ENCODE measurements at places on chromosomes 7 and 10.

GRCh38 chr10:86091216-86091615 is 275.4 kb downstream of the GRID1 start:
- no peaks in the 10 kb centered on the region for H3K36me3 ChIP-seq
- no peak for DNase-seq
- H3K4me3 ChIP-seq, result no peak overlapping the region
- H3K27ac ChIP-seq, result no peak overlapping the region
- no peaks in the 10 kb centered on the region for H3K27me3 ChIP-seq

GRCh38 chr7:94301024-94301586 is 93.6 kb upstream of the COL1A2 start:
- H3K36me3 ChIP-seq, result no peaks in the 10 kb centered on the region
- DNase-seq, result no peak
- H3K27ac ChIP-seq, result no peak overlapping the region
- no peaks in the 10 kb centered on the region for H3K4me1 ChIP-seq
- H3K4me3 ChIP-seq, result no peak overlapping the region

GRCh38 chr10:44366941-44367630 is 17.8 kb downstream of the CXCL12 start:
- H3K27ac ChIP-seq, result no peak overlapping the region
- no peaks in the 10 kb centered on the region for H3K36me3 ChIP-seq
- no peak overlapping the region for H3K4me3 ChIP-seq
- no peaks in the 10 kb centered on the region for H3K4me1 ChIP-seq

DNA sequence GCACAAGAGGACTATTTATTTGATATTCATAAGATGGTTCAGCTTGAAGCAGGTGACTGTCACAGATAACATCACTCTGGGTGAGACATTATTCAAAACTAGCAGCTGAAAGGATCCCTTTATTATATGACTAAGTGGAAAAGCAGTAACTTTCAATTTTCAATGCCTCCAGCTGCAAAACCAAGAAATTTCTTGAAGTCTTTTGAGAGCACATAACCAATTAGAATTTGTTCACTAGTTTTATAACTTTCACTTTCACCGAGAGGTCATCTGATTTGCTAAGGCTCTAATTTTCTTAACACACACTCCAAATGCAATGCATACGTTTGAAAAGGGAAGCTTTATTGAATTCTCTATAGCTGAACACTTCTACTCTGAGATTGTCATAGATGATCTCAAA is 88.6 kb upstream of the KLF14 start:
- no peaks in the 10 kb centered on the region for H3K27me3 ChIP-seq
- no peak overlapping the region for H3K4me3 ChIP-seq
- DNase-seq, result no peak
- no peaks in the 10 kb centered on the region for H3K4me1 ChIP-seq
- H3K36me3 ChIP-seq, result no peaks in the 10 kb centered on the region

DNA sequence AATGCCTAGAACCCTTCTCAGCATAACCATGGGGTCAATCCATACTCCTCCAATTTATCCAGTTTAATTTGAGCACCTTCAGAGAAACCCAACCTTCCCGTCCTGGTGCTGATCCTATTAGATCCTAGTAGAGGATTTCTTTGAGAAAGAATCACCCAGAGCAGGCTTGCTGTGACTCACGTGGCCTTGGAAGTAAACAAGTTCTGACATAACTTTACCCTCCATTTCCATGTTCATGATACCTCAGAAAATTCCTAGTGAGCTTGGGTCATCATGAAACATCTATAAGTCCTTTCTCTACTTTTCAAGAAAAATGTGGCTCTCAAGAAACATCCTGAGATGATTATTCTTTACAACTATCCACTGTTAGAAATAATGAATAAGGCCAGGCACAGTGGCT is 71.7 kb downstream of the PRLHR start:
- no peaks in the 10 kb centered on the region for H3K4me1 ChIP-seq
- H3K4me3 ChIP-seq, result no peak overlapping the region
- DNase-seq, result no peak
- no peaks in the 10 kb centered on the region for H3K27me3 ChIP-seq
- H3K36me3 ChIP-seq, result no peaks in the 10 kb centered on the region
- H3K27ac ChIP-seq, result no peak overlapping the region

- no peak overlapping the region for H3K4me3 ChIP-seq
- peaks cover 5% of the 10 kb centered on the region for H3K27me3 ChIP-seq
- no peaks in the 10 kb centered on the region for H3K4me1 ChIP-seq
- DNase-seq, result peak; percentile 76
- H3K27ac ChIP-seq, result no peak overlapping the region
- no peaks in the 10 kb centered on the region for H3K36me3 ChIP-seq
These were observed 56.0 kb upstream of the BTRC start for GRCh38 chr10:101297901-101298486.

GRCh38 chr7:128869138-128869943 is 6.7 kb downstream of the ATP6V1F start:
- peak; percentile 29 for DNase-seq
- H3K4me1 ChIP-seq, result peaks cover 5% of the 10 kb centered on the region
- H3K27me3 ChIP-seq, result no peaks in the 10 kb centered on the region

DNA sequence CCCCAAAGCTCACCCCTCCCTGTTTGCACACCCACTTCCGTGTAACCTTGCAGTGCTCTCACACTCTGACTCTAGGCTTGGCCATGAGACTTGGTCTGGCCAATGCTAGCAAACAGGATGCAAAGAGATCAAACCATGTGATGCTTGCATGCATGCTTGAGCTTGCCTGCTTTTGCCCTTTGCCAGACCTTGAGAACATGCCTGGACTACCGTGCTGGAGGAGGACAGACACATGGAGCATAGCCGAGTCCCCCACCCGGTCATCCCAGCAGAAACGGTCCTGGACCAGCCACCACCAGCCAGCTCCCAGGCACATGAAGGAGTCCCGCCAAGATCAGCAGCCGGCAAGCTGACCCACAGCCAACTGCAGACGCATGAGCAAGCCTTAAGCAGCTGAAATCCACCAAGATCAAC is 23.4 kb downstream of the PYROXD2 start:
- no peaks in the 10 kb centered on the region for H3K36me3 ChIP-seq
- no peak overlapping the region for H3K4me3 ChIP-seq
- no peaks in the 10 kb centered on the region for H3K27me3 ChIP-seq

GRCh38 chr7:99137411-99138180 is 6.3 kb downstream of the SMURF1 start:
- no peaks in the 10 kb centered on the region for H3K27me3 ChIP-seq
- H3K27ac ChIP-seq, result no peak overlapping the region

DNA sequence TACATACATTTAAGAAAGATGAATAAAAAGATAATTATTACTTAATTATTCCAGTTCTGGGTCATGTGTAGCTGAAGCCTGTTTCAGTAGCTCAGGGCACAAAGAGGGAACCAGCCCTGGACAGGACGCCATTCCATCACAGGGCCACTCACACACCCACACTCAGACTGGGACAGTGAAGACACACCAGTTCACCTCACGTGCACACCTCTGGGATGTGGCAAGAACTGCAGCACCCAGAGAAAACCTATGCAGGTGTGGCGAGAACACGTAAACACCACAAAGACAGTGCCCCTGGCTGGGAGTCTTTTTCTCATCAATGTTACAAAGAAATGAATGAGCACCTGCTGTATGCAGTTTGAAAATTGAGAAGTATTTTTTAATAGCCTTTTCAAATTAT is 1.6 kb upstream of the IDI1 start:
- peaks cover 61% of the 10 kb centered on the region for H3K4me1 ChIP-seq
- no peak overlapping the region for H3K27ac ChIP-seq
- no peaks in the 10 kb centered on the region for H3K27me3 ChIP-seq
- peaks cover 5% of the 10 kb centered on the region for H3K36me3 ChIP-seq
- H3K4me3 ChIP-seq, result no peak overlapping the region

DNA sequence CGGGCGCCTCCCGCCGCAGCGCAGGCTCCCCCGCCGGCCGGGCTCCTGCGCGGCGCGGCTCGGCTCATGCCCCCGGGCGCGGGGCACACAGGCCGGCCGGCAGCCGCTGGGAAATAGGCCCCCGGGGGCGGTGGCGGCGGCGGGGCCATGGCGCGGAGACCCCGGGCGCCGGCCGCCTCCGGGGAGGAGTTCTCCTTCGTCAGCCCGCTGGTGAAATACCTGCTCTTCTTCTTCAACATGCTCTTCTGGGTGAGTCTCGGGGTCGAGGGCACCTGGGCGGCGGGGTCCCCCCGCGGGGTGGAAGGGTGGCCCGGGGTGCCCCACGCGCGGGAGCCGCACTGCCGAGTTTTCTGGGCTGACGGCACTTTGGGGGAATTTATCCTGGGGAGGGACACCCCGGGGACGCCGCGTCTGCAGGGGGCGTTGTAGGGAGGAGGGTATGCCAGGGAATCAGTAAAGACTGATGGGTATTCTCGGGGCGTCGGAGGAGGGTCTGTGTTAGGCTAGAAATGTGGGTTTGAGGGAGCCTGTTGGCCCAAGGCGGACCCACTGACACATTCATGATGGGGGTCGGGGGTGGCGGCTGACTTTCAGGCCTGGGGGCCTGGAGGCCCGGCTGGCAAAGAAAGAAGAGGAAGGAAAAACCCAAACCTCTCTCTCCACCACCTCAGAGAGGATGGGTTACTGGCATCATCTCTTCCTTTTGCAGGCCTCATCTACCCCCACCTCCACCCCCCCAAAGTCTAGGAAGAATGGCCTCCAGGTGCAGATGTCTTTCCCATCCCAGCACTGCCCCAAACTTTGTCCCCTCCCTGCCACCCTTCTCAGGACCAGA is 544 bp downstream of the TSPAN33 start:
- peak overlapping the region; percentile 53 for H3K4me3 ChIP-seq
- H3K27ac ChIP-seq, result no peak overlapping the region
- DNase-seq, result peak; percentile 17
- H3K4me1 ChIP-seq, result no peaks in the 10 kb centered on the region
- H3K36me3 ChIP-seq, result no peaks in the 10 kb centered on the region

GRCh38 chr10:11045995-11046775 is 28.5 kb downstream of the CELF2 start:
- H3K4me3 ChIP-seq, result no peak overlapping the region
- H3K27me3 ChIP-seq, result no peaks in the 10 kb centered on the region
- no peak overlapping the region for H3K27ac ChIP-seq
- no peaks in the 10 kb centered on the region for H3K36me3 ChIP-seq
- no peak for DNase-seq

DNA sequence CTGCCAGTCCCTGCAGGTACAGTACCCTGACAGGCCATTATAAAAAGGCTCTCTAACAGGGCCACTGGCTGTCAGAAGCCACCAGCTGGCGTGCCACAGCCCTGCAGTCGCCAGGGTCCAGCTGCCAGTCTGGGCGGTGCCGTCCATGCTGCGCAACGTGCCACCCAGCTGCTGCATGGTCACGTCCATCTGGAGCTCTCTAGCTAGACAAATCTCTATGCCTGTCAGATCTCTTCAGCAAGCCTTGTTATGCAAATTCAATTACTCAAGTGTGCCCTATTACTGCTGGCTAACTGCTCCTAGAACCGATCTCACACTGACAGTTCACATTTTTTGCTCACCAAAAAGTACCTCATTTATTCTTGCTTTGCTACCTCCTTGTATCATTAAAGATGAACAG is 75.9 kb downstream of the HIBADH start:
- no peak overlapping the region for H3K4me3 ChIP-seq
- H3K4me1 ChIP-seq, result no peaks in the 10 kb centered on the region
- no peaks in the 10 kb centered on the region for H3K36me3 ChIP-seq
- DNase-seq, result no peak
- no peaks in the 10 kb centered on the region for H3K27me3 ChIP-seq
- no peak overlapping the region for H3K27ac ChIP-seq

DNA sequence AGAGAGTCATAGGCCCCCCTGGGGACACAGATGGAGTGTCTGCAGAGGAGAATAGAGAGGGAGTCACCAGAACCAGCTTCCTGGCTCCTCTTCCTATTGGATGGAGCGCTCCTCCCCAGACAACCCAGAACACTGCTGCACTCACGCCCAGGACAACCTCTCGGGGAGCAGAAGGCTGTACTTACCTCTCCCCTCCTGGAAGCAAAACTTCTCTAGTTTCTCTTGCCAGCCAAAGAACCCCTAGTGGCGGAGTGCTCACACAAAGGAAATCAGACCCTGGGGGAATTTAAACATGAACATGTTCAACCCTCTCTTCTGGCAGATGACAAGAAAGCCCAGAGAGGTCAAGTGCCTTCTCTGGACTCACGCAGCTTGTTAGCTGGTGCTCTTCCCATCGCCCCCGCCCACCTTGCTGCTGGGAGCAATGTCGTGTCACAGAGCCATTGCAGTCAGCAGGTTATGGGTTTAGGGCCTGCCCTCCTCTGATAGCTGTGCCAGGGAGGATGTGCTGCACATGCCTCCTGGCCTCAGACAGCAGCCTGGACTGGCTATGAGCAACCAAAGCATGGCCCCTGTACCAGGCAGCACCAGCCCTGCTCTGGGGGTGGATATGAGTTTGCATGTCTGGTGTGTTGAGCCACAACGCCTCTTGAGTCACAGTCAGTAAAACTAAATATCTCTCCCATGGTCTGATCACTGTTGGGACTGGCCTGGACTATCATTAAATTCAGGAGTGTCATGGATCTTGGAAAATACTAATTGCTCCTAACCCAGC is 84.4 kb downstream of the SLIT1 start:
- no peak overlapping the region for H3K4me3 ChIP-seq
- H3K36me3 ChIP-seq, result no peaks in the 10 kb centered on the region
- no peak overlapping the region for H3K27ac ChIP-seq
- no peak for DNase-seq
- no peaks in the 10 kb centered on the region for H3K27me3 ChIP-seq

GRCh38 chr7:26334166-26334859 is 42.7 kb downstream of the SNX10 start:
- H3K4me3 ChIP-seq, result no peak overlapping the region
- H3K27me3 ChIP-seq, result no peaks in the 10 kb centered on the region
- no peaks in the 10 kb centered on the region for H3K4me1 ChIP-seq
- DNase-seq, result no peak

DNA sequence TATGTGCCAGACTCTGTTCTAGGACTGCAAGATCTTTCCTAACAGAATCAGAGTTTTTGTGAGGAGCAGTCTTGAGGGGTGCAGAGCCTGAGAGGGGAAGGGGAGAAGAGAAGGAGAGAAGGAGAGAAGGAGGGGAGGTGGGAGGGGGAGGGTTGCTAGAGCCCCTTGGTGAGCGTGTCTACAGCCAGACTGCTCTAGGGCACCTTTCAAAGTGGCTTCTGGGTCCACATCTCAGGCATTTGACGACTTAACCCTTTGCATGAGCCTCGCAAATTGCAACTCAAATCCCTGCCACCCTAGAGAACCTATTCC is 31.1 kb upstream of the LEP start:
- H3K27me3 ChIP-seq, result peaks cover 4% of the 10 kb centered on the region
- no peak overlapping the region for H3K27ac ChIP-seq
- no peak overlapping the region for H3K4me3 ChIP-seq
- no peaks in the 10 kb centered on the region for H3K4me1 ChIP-seq

DNA sequence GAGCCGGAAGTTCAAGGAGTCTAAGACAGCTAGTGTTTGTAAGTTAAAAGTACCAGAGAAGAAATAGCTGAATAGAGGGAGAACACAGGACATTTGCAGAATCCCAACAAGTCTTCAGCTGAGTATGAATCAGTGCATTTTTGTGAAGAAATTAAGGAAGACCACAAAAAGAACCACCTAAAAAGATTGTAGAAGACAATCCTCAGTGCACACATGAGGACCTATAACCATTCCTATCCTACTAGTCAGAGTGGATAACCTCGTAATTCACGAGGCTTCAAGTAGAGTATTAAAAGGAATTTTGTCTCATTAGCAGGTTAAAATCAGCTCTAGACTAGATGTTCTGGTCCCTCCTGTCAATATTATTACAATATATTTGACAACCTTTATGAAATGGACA is 295.4 kb upstream of the KAT6B start:
- H3K4me3 ChIP-seq, result no peak overlapping the region
- no peaks in the 10 kb centered on the region for H3K4me1 ChIP-seq
- no peaks in the 10 kb centered on the region for H3K27me3 ChIP-seq
- no peaks in the 10 kb centered on the region for H3K36me3 ChIP-seq

Data from CD8-positive, alpha-beta memory T cell (primary cell).